Heart right ventricle (tissue), 16 donors: ENCODE measurements at places on chromosomes 4 and X. TPM values are rescaled to one million over a fixed set of nuclear protein-coding genes. Genes with fewer than 3 reads are reported as not detected.

- H3K4me1 ChIP-seq: peaks cover 34% of the 10 kb centered on the region
- no peaks in the 10 kb centered on the region for H3K36me3 ChIP-seq
- no peak for DNase-seq
- no peaks in the 10 kb centered on the region for H3K27me3 ChIP-seq
- peak overlapping the region; percentile 61 for H3K4me3 ChIP-seq
- H3K27ac ChIP-seq: peak overlapping the region; percentile 59
Observed at GRCh38 chrX:68832101-68832416, 3.2 kb downstream of the EFNB1 start.

DNA sequence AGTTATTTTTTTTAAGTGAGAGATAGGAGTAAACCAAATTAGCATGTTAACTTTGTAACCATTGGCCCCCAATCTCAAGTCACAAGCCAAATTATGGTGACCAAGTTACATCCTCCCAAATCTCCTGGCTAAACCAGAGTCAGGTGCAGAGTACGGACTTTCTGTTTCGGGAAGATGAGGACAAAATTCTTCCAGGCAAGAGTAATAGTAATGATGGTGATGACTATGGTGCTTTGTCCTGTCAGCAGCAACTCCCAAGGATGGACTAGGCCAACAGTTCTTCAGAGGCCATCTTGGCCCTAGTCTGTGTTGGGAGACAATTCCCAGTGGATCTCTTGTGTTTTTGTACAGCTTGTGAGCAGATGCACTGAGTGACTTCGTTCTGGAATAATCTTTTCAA, 148.8 kb downstream of the GPC3 start:
- H3K27ac ChIP-seq: no peak overlapping the region
- H3K27me3 ChIP-seq: no peaks in the 10 kb centered on the region
- no peaks in the 10 kb centered on the region for H3K36me3 ChIP-seq
- DNase-seq: no peak
- H3K4me3 ChIP-seq: no peak overlapping the region

GRCh38 chrX:17674601-17675000, 62.7 kb upstream of the SCML1 start:
- no peak overlapping the region for H3K4me3 ChIP-seq
- H3K4me1 ChIP-seq: no peaks in the 10 kb centered on the region
- H3K36me3 ChIP-seq: no peaks in the 10 kb centered on the region
- H3K27me3 ChIP-seq: no peaks in the 10 kb centered on the region
- H3K27ac ChIP-seq: no peak overlapping the region

DNA sequence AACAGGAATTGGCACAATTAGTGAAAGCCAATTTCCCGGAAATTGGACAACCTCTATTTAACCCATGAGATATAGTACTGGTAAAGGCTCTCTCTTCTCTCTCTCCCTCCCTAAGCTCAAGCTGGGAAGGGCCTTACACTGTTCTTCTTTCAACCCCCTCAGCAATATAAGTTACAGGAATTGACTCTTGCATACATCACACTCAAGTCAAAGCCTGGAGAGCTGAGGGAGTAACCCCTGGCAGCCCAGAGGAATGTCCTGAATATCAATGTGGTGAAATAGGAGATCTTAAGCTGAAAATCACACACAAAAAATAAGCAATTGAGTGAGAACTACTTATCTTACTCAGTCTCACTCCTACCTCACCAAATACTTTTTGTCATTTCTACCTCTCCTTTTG, 186.9 kb upstream of the SPOCK3 start:
- H3K27ac ChIP-seq: no peak overlapping the region
- H3K4me1 ChIP-seq: no peaks in the 10 kb centered on the region
- H3K27me3 ChIP-seq: no peaks in the 10 kb centered on the region
- DNase-seq: no peak
- H3K36me3 ChIP-seq: no peaks in the 10 kb centered on the region

DNA sequence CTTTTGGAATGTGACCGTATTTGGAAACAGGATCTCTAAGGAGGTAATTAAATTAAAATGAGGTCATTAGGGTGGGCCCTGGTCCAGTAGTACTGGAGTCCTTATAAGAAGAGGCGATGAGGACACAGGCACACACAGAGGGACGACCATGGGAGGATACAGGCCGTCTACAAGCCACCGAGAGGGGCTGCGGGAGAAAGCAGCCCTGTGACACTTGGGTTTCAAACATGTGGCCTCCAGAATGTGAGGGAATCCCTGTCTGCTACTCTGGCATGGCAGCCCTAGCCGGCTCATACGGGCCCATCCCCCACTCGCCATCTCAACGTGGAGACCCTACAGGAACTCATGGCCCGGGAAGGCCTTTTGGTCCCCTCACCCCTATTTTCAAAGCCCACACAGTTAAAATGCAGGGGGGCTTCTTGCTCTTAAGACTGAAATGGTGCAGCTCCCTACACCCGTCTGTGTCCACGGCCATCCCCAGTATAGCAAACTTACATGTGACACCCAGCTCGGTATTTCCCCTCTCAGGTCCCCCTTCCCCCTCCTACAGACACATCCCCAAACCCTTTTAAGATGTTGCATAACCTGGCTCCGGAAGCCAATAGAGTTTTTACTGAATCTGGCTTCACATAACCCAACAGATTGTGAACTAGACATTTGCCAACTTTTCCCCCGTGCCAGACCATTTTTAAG, 124.1 kb upstream of the TBL1X start:
- peak overlapping the region; percentile 86 for H3K27ac ChIP-seq
- H3K36me3 ChIP-seq: no peaks in the 10 kb centered on the region
- no peaks in the 10 kb centered on the region for H3K27me3 ChIP-seq
- H3K4me1 ChIP-seq: peaks cover 8% of the 10 kb centered on the region
- peak overlapping the region; percentile 1 for H3K4me3 ChIP-seq

GRCh38 chr4:86685401-86685800, 91.3 kb downstream of the PTPN13 start:
- no peaks in the 10 kb centered on the region for H3K4me1 ChIP-seq
- no peak overlapping the region for H3K4me3 ChIP-seq
- H3K27ac ChIP-seq: no peak overlapping the region
- H3K36me3 ChIP-seq: peaks cover 6% of the 10 kb centered on the region

DNA sequence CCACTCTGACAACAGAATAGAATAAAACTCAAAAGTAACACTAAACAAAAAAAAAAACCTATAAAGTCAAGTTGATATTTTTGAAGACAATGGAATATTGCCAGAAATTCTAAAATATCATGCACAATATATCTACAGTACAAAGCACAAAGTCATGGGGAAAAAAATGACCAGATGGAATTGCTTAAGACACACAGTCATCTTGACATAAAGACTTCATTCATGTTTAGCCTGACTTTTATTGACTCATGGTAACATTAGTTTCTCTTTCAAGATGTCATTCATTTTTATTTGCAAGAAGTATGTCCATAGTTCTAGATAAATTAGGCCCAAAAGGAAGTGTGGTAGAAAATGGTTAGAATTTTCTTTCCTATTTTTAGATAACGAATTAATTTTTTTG, 259.1 kb downstream of the CAMK2D start:
- no peak overlapping the region for H3K27ac ChIP-seq
- H3K4me3 ChIP-seq: no peak overlapping the region
- H3K27me3 ChIP-seq: no peaks in the 10 kb centered on the region

DNA sequence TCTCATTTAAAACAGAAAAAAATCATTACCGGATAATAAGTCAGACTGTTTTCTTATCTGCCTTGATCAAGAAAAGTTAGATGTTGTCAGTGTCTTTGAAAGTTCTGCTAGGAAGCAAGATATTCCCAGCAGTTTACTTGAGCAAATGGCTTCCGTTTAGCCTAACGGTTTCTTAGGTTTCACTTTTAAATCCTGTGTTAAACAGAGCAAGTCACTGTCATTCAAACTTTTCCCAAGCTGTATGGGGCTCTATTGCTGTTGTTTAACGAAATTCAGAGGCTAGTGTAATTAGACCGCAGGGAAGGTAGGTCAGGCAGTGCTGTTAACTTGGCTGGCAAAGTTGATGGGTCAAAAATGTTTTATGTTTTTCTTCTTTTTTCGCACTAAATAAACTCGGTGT, 80.3 kb upstream of the NEIL3 start:
- no peaks in the 10 kb centered on the region for H3K36me3 ChIP-seq
- H3K4me1 ChIP-seq: peaks cover 5% of the 10 kb centered on the region
- DNase-seq: no peak

GRCh38 chrX:134735015-134735414, 76.7 kb upstream of the PLAC1 start:
- H3K27me3 ChIP-seq: no peaks in the 10 kb centered on the region
- no peak overlapping the region for H3K4me3 ChIP-seq
- no peak for DNase-seq
- H3K27ac ChIP-seq: no peak overlapping the region
- no peaks in the 10 kb centered on the region for H3K36me3 ChIP-seq
- peaks cover 26% of the 10 kb centered on the region for H3K4me1 ChIP-seq

GRCh38 chr4:120207021-120207420, 140.4 kb upstream of the MAD2L1 start:
- H3K36me3 ChIP-seq: no peaks in the 10 kb centered on the region
- H3K4me3 ChIP-seq: no peak overlapping the region
- DNase-seq: no peak
- H3K4me1 ChIP-seq: no peaks in the 10 kb centered on the region
- no peaks in the 10 kb centered on the region for H3K27me3 ChIP-seq

DNA sequence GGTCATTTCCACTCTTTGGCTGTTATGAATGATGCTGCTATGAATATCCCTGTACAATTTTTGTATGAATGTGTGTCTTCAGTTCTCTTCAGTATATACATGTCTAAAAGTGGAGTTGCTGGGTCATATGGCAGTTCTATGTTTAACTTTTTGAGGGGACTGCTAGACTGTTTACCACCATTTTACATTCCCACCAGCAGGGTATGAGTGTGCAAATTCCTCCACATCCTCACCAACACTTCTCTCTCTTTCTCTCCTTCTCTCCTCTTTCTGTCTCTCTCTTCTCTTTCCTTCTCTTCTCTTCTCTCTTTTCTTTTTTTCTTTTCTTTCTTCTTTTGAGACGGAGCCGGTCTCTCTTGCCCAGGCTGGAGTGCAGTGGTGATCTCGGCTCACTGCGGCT, 7.8 kb downstream of the WWC2 start:
- no peaks in the 10 kb centered on the region for H3K27me3 ChIP-seq
- DNase-seq: no peak
- H3K27ac ChIP-seq: no peak overlapping the region
- peaks cover 11% of the 10 kb centered on the region for H3K4me1 ChIP-seq
- no peaks in the 10 kb centered on the region for H3K36me3 ChIP-seq
- no peak overlapping the region for H3K4me3 ChIP-seq

GRCh38 chr4:26594778-26595177, 10.9 kb downstream of the TBC1D19 start:
- H3K27me3 ChIP-seq: no peaks in the 10 kb centered on the region
- H3K4me1 ChIP-seq: no peaks in the 10 kb centered on the region
- no peaks in the 10 kb centered on the region for H3K36me3 ChIP-seq
- H3K27ac ChIP-seq: no peak overlapping the region
- no peak overlapping the region for H3K4me3 ChIP-seq
- DNase-seq: no peak

- peak overlapping the region; percentile 10 for H3K27ac ChIP-seq
- no peaks in the 10 kb centered on the region for H3K36me3 ChIP-seq
- DNase-seq: peak; percentile 75
- no peaks in the 10 kb centered on the region for H3K4me1 ChIP-seq
Observed at GRCh38 chr4:38759113-38759789, 23.5 kb downstream of the TLR10 start.

- H3K4me3 ChIP-seq: no peak overlapping the region
- H3K36me3 ChIP-seq: no peaks in the 10 kb centered on the region
- DNase-seq: no peak
- no peaks in the 10 kb centered on the region for H3K27me3 ChIP-seq
Observed at GRCh38 chr4:10947898-10948297, 263.3 kb upstream of the CLNK start.

GRCh38 chr4:73815145-73815544, 21.3 kb upstream of the CXCL6 start:
- no peak for DNase-seq
- H3K27me3 ChIP-seq: no peaks in the 10 kb centered on the region
- no peak overlapping the region for H3K27ac ChIP-seq
- no peaks in the 10 kb centered on the region for H3K36me3 ChIP-seq
- no peaks in the 10 kb centered on the region for H3K4me1 ChIP-seq
- H3K4me3 ChIP-seq: no peak overlapping the region

GRCh38 chr4:60223208-60223923, 976.8 kb upstream of the ADGRL3 start:
- no peak for DNase-seq
- H3K27me3 ChIP-seq: no peaks in the 10 kb centered on the region
- H3K4me3 ChIP-seq: no peak overlapping the region
- H3K4me1 ChIP-seq: no peaks in the 10 kb centered on the region
- H3K27ac ChIP-seq: no peak overlapping the region

GCNA gene
- total RNA-seq: 1.4 TPM

BEX3 gene
- 108 TPM for total RNA-seq

TMEM128 gene
- 11.7 TPM for total RNA-seq

PRKX gene
- 2.9 TPM for total RNA-seq

P2RY4 gene
- total RNA-seq: 0.16 TPM

CXCL3 gene
- 1.9 TPM for total RNA-seq
